Activated CD4-positive, alpha-beta T cell treated with anti-CD3 and anti-CD28 coated beads, Interleukin-2, amount 10 ng/mL, durations not matched to agents 7 days and 5 days (primary cell): ENCODE measurements at places on chromosomes 11 and 22.

DNA sequence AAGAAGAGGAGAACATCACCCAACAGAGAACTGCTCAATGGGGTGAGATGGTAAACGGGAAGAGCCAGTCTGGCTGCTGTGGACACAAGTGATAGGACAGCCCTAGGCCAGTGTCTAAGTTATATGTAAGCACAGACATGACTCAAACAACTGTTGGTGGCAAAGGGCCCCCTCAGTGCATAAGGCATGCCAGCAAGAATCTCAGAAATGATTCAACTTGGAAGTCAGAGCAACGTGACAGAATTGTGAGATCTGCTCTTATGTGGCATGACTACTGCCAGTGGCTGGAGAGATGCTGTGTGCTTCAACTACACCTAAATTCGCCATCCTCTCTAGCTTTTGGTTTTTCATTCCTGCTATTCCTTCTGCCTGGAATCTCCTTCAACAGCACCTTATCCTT is 7.4 kb downstream of the SLN start:
- DNase-seq: no peak

- DNase-seq: no peak
Observed at GRCh38 chr11:111413849-111414248, 34.8 kb upstream of the POU2AF1 start.

GRCh38 chr11:128415539-128415938 is 171.8 kb downstream of the ETS1 start:
- no peak for DNase-seq

GRCh38 chr11:109783840-109784239 is 309.4 kb upstream of the ZC3H12C start:
- no peak for DNase-seq

- no peak for DNase-seq
Observed at GRCh38 chr11:45725776-45726492, 60.5 kb upstream of the CHST1 start.

GRCh38 chr11:109808569-109808968 is 284.6 kb upstream of the ZC3H12C start:
- DNase-seq: no peak

GRCh38 chr22:46064228-46064965 is 85.9 kb upstream of the PPARA start:
- DNase-seq: no peak

DNA sequence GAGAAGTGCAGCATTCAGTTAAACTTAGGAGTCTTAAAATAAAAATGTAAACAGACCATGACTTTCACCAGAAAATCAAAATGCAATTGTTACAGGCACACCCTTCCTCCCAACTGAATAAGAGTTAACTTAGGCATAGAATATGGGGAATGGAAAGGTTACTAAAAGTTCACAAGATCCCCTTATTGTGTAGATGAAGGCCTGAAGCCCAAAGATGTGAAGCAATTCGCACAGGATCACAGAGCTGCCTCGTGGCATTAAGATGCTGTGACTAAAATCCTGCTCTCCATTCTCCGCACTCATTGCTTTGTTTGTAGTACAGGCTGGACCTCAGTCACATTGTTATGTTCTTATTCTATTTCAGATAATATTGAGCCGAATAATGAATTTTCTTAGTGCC is 4.0 kb downstream of the MS4A5 start:
- DNase-seq: no peak

DNA sequence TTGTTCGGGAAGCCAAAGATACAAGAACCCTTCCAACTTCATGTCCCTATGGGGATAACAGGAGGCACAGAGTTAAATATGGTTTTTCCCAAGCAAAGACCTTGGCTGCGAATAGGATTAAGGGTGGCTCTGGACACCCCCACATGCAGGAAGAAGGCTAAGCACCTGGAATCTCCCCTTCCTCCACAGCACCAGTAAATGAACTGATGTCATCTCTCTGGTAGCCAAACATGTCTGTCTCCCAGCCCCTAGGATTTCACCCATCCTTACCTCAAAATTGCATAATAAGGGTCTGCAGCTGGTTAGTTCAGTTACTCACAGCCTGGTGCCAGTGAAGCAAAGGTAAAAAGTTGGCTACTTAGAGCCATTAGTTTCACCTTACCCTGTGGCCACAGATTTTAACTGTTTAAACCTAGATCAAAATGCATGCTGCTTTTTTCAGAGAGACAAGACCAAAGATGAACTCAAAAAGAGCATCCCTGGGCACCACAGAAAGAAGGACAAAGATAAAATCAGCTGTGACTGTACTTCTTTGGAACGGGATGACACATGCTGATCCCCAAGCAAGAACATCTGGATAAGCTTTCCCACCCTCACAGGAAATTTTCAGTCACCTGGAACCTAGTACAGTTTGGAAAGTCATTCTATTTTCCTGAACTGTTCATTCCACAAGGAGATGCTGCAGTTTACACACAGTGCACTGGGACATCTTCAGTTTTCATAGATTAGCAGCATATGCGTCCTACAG is 77.2 kb upstream of the AKIP1 start:
- no peak for DNase-seq

DNA sequence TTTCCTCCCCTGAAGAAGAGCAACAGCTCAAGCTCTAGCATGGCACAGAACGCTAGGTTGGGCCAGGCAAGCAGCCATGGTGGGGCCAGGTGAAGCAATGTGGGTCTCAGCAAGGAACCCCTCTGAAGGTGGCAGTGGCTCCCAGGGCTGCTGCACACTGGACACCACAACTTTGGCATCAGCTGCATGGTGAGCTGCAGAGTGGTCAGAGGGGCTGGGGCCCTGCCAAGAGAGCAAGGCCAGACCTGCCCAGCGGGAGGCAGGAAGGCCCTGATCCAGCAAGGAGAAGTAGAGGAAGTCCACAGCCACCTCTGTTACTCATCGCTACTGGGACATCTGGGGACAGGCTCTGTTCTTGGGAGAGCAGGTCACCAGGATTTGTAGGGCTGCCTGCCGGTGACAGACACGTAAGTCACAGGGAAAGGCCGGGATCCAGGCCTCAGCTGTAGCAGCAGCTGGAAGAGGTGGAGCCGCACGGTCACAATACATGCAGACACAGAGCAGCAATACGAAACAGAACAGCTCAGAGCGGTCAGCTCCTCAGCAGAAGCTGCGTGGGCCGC is 12.4 kb downstream of the CYB561A3 start:
- DNase-seq: no peak

- peak; percentile 90 for DNase-seq
Observed at GRCh38 chr11:86592659-86593451, 79.6 kb downstream of the ME3 start.

- DNase-seq: no peak
Observed at GRCh38 chr11:30016588-30017363, at the start of gene KCNA4. Gene KCNA4 (minus strand): TSS chr11:30017030. CDS start chr11:30012678, 4,352 bp downstream.

GRCh38 chr11:122743949-122744348 is 88.4 kb downstream of the UBASH3B start:
- peak; percentile 81 for DNase-seq

DNA sequence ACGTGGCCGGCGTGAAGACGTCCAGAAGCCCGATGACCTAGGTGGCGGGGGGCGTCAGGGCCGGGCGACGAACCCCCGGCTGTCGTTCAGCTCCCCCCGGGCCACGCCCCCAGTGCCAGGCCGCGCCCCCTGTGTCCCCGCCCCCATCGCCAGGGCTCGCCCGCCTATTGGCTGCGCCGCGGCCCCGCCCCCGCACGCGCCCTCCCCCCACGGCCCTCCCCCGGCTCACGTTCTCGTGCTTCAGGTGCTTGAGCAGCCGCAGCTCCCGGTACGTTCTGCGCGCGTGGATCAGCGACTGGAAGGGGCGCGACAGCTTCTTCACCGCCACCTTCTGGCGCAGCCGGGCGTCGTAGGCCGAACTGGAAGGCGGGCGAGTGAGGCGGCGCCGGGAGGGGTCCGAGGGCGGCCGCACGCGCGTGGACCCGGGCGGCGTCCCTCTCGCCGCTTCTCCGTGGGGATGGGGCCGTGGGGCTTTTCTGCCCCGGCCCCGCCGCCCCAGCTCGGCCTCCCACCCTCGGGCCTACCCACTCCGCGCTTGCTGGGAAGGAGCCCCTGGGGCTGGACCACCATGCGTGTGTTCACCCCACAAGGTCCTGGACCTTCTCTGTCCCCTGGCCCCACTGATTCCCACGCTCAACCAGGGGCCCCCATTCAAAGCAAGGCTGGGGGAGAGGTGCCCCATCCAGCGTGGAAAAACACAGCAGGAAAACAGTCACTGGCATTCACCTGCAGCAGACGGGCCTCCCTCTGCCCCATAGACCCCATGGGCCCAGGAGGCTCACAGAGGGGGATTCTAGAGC is 2.4 kb downstream of the MAPK11 start:
- peak; percentile 57 for DNase-seq

DNA sequence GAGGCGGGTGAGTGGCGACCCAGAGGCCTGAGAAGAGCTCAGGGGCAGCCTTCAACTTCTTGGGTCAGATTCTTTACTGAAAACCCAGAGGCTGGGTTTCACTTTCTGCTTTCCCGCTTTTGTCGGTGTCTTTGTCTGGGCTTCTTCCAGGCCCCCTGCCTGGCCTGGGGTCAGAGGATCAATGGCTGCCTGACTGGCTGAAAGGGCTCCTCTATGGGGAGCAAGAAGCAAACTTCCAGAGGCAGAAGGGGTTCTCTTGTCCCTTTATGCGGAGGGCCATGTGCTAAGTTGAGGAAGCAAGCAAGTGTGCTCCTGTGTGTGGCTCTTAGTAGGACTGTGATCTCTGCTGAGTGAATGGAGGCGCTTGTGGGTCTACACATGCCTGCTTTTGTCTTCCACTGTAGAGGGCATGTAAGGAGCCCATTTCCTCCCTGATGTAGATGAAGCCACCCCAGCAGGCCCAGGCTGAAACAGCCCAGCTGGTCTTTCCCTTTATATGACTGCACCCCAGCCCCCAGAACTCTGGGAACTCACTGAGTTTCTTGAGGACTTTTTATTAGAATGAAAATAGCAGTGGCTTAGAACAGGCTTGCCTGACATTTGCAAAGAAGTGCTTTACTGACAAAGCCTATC is 1.0 kb upstream of the PKNOX2 start:
- DNase-seq: no peak
